Kidney glomerular epithelial cell (primary cell): ENCODE measurements at places on chromosomes 5 and 9.

- DNase-seq = no peak
Measured at GRCh38 chr5:103263054-103263453, 4.5 kb downstream of the MACIR start.

DNA sequence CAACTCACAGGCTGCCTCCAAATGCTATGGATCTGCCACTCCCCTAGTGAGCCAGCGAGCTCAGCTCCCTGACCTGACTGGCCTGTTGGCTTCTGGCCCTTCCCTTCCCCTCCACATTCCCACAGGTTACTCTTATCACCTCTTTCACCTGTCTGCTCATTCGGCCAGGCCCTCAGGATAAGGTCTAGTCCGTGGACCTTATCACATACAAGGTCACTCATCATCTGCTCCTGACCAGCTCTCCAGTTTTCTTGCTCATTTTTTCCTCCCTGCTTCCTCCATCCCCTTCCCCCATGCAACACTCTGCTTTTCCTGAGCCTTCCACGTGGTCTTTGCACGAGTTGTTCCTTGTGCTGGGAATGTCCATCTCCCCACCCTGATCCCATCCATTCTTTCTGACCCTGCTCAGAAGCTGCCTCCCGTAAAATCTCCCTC lies 25.9 kb upstream of the NDST1 start:
- DNase-seq = no peak

GRCh38 chr5:147017191-147017590 lies 138.6 kb upstream of the PPP2R2B start:
- peak; percentile 23 for DNase-seq

DNA sequence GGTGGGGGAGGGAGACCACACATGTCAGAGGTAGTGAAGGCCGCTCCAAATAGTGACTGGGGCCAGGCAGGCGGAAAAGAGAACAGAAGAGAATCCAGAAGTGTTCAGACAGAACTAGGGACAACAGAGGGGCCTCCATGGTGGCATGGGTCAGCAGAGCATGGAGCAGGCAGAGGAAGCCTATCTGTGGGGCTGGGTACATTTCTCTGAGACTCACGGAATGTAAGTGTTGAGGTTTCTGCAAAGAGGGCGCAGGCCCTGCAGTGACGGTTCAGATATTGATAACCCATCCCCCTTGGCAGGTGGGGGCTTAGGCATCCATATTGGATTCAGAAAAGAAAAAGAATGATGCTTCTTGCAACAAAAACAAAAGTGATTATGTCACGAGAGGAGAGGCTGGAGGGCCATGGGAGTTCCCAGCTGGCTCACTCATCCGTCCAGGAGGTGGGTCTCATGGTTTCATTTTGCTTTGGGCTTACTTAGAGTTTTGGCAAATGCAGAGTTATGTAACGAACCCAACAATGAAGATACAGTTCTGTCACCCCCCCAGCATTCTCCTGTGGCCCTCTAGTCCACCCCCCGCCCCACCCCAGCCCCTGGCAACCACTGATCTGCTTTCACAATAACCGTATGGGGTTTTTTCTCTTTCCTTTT lies 5.4 kb upstream of the RMND5B start:
- DNase-seq = no peak

- DNase-seq = no peak
Measured at GRCh38 chr9:81408951-81409350, 280.4 kb downstream of the TLE1 start.

- DNase-seq = no peak
Measured at GRCh38 chr9:124217836-124218437, 39.8 kb upstream of the NEK6 start.

DNA sequence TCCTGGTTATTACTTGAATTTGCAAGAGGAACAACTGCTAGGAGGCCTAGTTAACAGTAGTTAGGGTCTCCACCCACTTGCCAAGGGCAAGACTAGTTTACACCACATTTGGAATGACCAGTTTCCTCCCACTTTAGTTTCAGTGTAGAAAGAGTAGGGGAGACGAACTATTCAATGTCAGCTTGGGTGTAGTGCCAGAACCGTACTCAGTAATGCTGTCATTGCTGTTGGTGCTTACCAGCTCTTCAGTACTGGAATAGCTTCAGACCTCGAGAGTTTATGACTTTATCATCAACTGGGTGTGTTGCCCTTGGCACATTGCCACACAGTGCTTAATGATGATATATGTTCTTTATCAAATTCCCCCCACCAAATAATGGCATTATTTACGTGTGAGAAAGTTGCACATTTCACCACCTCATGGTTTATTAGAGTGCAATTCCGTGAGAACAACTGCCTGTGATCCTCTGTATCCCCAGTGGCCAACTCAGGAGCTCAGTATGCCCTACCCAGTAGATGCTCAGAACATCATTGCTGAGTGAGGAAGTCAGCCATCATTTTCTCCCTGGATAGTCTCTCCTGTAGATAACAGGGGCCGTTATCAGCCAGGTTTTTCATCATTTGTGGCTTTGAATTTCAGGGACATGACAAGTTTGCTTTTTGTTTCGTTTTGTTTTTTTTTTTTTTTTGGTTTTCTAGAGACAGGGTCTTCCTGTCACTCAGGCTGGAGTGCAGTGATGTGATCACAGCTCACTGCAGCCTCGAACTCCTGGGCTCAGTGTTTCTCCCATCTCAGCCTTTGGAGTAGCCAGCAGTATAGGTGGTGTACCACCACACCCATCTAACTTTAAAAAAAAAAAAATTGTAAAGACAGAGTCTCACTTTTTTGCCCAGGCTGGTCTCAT lies 67.3 kb downstream of the DOCK8 start:
- DNase-seq = no peak

GRCh38 chr5:172941067-172941516 lies 18.1 kb upstream of the RPL26L1 start:
- no peak for DNase-seq

- DNase-seq = peak; percentile 92
Measured at GRCh38 chr9:96853781-96854650, at the start of gene ZNF782. Gene ZNF782 (minus strand): TSS chr9:96854514. CDS start chr9:96851961, 2,553 bp downstream.

DNA sequence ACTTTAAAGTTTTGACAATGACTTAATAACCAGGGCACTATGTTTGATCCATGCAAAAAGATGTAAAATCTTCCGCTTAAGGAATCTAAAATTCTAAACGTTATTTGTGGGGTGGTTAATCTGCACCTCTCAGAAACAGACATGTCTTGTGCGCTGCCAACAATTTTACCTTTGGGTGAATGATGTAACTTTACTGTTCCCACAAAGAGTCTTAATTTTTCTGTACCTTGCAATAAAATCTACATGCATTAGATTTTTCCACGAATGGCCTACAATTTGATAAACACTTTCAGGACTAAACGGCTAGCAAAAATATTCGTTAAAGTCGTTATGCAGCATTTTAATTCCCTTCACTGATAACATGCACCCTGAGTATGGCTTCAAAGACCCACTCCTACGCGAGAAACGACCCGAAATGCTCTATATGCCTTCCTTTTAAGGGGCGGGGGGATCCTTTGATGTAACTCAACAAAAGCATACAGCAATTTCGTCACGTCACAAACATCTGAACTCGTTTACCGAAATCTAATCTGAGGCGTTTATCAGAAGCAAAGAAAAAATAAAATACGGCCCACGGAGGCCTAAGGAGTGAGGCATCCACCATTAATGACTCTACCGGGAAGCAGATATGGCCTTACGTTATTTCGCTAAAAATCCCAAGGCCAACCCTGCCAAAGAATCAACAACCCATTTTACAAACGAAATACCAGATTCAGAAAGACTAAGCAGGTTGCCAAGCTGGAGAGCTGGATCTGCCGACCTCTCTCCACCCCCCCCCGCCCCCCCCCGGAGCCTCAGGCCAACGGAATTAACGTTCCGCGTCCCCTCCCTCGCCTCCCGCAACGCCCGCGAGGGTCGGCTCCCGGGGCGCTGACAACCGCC lies 621 bp downstream of the AK6 start:
- DNase-seq = peak; percentile 65

- peak; percentile 91 for DNase-seq
Measured at GRCh38 chr5:156402387-156402921, 75.5 kb downstream of the SGCD start.

- no peak for DNase-seq
Measured at GRCh38 chr5:134403951-134404350, 7.7 kb downstream of the CDKN2AIPNL start.

DNA sequence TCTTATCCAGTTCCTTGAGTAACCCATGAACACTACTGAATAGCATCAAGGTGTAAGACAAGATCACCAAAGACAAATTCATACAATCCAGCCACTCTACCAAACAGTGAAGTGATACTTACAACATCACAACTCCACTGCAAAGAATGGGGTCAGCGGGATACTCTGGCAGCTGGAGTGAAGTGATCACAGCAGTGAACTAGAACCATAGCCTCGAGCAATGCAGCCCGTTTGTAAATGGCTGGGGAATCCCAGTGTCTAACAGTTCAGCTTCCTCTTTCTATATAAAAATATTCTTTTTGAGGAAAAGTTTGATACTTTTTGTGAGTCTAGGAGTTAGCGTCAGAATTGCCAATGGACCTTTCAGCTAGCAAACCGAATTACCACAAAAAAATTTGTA lies 515.2 kb downstream of the ZNF608 start:
- no peak for DNase-seq

GRCh38 chr5:61811052-61811451 lies 479.0 kb downstream of the ZSWIM6 start:
- no peak for DNase-seq

GRCh38 chr9:88092797-88093331 lies 45.4 kb downstream of the SPATA31C2 start:
- no peak for DNase-seq

GRCh38 chr9:74847478-74848152 lies 40.1 kb downstream of the TRPM6 start:
- no peak for DNase-seq

- DNase-seq = no peak
Measured at GRCh38 chr9:113350937-113351336, 1.6 kb downstream of the BSPRY start.

- DNase-seq = peak; percentile 40
Measured at GRCh38 chr5:168132241-168132641, 159.2 kb upstream of the WWC1 start.

GRCh38 chr5:126723643-126724042 lies 53.3 kb upstream of the LMNB1 start:
- DNase-seq = no peak

GRCh38 chr9:341634-342421 lies 127.2 kb downstream of the DOCK8 start:
- no peak for DNase-seq

DNA sequence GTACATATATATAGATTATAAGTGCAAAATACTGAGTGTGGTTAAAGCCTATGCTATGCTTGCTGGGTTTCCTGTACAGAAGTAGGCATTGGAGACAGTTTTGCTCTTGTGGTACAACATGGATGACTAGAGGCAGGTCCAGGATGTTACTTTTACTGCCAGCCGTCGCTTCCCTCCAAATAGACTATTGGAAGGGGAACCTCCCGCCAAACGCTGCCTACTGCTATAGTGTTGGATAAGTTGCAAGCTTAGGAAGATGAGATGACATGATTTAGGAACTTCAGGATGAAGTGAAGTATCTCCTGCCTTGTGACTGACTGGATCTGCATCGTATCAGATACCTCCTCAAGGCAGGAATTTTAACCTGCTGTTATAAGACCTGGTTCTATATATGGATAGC lies 30.9 kb downstream of the JAK2 start:
- DNase-seq = no peak

GRCh38 chr5:113682497-113683136 lies 169.1 kb downstream of the YTHDC2 start:
- no peak for DNase-seq

DNA sequence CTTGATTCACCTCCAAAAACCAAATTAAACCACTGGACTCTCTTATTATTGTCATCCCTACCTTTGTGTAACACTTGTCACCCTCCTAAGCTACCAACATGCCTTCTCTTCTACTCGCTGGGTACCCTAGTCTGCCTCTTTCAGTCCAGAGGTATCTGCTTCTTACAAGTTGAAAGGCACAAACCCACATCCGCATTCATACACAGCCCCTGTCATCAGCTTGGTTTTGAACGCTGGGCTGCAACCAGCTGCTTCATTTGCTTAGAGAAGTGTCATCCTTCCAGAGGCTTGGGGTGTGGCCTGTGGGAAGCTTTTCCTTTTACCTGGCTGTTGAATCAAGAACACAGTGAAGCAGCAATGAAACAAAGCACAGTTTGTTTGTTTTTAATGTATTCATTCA lies 138.8 kb upstream of the WWC1 start:
- no peak for DNase-seq

- no peak for DNase-seq
Measured at GRCh38 chr5:115844321-115844817, 2.6 kb downstream of the AP3S1 start.

GRCh38 chr5:111984044-111984443 lies 227.1 kb upstream of the NREP start:
- peak; percentile 71 for DNase-seq

- peak; percentile 75 for DNase-seq
Measured at GRCh38 chr5:30390095-30390494, 803.4 kb upstream of the CDH6 start.

DNA sequence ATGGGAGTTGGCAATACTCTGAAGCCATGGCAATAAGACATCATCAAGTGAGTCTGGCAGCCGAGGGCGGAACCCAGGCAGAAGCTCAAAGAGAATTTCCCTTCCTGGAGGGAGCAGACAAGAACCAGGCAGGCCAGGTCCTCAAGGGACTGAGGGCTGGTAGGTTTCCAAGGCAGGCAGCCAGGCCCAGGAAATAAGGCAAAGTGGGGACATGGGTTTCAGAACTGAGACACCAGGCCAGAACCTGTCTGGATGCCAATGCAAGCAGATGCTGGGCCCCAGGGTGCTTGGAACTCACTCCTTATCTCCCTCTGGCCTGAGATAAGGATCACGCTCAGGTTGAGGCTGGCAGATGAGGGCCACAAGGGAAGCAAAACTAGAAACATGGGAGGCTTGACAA lies 8.9 kb downstream of the TSSK1B start:
- DNase-seq = no peak

GRCh38 chr9:124606027-124606426 lies 98.8 kb upstream of the NR5A1 start:
- no peak for DNase-seq

GRCh38 chr9:131708226-131709002 lies 31.5 kb downstream of the RAPGEF1 start:
- no peak for DNase-seq

DNA sequence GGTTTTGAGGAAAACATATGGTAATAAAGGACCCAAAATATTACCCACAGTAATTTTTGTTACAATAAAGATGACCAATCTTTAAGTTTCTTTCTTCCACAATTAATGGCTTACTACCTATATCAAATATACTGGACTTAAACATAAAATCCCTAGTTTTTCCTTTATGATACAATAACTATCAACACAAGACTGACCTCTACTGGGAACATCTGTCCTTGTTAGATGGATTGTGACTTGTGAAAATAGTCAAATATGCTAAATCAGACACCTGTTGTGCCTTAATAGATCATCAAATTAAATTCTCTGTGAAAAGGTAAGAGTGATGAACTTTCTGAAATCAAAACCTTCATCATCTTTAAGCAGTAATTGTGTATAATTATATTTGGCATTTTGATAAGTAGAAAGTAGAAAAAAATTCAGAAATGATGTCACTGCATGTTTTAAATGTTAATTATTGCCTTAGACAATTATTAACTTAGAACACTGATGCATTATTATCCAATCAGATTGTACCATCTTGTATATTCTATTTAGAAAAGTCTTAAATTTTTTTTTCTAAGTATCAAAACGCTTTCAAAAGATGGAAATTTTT lies 113.6 kb downstream of the DEPDC1B start:
- DNase-seq = no peak

- no peak for DNase-seq
Measured at GRCh38 chr5:57185313-57185712, 11.5 kb downstream of the GPBP1 start.

- no peak for DNase-seq
Measured at GRCh38 chr5:133758641-133759040, 146.3 kb upstream of the FSTL4 start.
